Omental fat pad (tissue), 4 donors: ENCODE measurements at places on chromosomes 11 and 22.

DNA sequence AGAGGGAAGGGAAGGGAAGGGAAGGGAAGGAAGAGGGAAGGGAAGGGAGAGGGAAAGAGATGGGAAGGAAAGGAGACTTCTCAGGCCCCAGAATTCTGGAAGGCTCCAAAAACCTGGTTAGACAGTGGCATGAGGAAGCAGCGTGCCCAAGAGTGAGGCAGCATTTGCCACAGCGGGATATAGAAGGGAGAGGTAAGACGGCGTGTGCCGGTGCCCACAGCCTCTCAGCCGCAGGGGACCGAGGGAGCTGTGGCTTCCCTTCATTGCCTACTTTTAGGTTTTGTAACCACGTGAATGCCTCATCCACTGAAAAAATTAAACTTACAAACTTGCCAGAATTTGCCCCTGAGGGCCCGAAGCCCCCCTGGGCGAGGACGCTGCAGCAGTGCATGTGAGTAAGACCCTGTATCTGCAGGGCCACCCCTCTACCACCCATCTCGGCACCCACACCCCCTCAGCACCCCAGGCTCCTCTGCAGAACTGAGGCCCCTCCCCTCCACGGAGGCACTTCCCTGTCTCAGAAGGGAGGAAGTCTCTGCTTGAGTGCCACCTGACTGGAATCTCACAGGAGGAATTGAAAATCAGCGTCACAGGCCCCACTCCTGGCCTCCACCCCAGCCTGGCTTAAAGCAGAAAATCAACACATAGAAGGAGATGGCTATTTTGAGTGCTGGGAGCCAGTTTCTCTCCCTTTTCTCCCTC lies 58.1 kb downstream of the LINC01488 start:
- DNase-seq: no peak

GRCh38 chr22:47678048-47678447 lies 915.6 kb downstream of the TBC1D22A start:
- no peak for DNase-seq

GRCh38 chr11:123653827-123654565 lies 428 bp downstream of the SCN3B start:
- no peak for DNase-seq

GRCh38 chr11:70660059-70660888 lies 261.9 kb downstream of the CTTN start:
- no peak for DNase-seq

- no peak for DNase-seq
Observed at GRCh38 chr22:44928136-44928463, 81.7 kb downstream of the PHF21B start.

DNA sequence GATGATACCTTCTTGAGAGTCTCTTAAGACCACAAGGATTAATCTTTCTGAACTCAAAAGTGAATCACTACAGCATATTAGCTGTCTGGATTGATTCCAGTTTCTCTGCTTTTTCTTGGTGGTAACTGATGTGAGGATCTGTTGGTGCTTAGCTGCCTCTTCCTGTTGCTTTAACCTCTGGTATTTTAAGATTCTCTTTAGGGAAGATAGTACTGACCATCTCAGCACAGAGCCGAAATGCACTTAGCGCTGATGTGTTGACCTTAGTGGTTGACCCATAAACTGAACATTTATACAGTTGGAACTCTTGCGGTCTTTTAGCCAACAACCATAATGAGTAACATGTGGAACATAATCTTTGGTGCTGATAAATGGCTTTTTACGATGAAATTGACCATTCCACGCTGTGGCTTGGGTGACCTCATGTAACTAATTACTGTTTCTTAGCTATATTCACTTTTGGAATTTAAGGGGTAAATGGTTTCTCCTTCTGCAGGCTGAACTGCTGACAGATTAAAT lies 33.7 kb downstream of the APLP2 start:
- no peak for DNase-seq

GRCh38 chr22:30770716-30771115 lies 76.0 kb downstream of the OSBP2 start:
- no peak for DNase-seq

- no peak for DNase-seq
Observed at GRCh38 chr11:107183953-107184352, 165.7 kb upstream of the GUCY1A2 start.

- no peak for DNase-seq
Observed at GRCh38 chr11:58780578-58780977, 48.8 kb upstream of the GLYAT start.

DNA sequence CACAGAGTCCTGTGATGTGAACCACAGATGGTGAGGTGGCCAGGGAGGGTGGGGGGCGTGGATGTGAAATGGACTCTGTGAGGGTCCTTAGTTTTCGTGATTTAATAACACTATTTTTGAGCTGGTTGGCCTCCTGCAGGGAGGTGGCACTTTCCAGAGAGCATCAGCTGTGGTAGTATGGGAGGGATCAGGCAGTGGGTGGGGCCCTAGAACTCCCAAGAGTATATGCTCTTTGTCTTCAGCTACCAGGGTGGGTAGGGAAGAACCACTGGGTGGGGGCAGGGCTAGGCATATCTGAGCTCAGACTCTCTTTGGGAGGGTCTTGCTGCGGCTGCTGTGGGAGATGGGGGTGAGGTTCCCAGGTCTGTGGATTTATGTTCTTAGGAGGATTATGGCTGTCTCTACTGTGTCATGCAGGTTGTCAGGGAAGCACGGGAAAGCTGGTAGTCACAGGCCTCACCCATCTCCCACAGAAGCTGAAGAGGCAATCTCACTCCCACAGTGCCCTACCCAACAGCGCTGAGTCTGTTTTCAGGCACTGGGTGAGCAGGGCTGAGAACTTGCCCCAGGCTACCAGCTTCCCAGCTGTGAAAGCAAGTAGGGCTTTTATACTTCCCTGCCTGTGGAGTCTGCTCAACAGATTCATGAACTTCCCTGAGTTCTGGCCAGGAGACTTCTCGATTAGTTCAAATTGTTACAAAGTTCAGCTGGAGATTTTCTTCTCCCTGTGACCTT lies 47.9 kb upstream of the SNX19 start:
- no peak for DNase-seq

GRCh38 chr11:17208257-17208999 lies 642 bp upstream of the PIK3C2A start:
- peak; percentile 29 for DNase-seq

GRCh38 chr11:80194625-80195024 lies 753.8 kb upstream of the TENM4 start:
- DNase-seq: no peak

- DNase-seq: no peak
Observed at GRCh38 chr22:44179196-44179988, 1.3 kb upstream of the PARVG start.

DNA sequence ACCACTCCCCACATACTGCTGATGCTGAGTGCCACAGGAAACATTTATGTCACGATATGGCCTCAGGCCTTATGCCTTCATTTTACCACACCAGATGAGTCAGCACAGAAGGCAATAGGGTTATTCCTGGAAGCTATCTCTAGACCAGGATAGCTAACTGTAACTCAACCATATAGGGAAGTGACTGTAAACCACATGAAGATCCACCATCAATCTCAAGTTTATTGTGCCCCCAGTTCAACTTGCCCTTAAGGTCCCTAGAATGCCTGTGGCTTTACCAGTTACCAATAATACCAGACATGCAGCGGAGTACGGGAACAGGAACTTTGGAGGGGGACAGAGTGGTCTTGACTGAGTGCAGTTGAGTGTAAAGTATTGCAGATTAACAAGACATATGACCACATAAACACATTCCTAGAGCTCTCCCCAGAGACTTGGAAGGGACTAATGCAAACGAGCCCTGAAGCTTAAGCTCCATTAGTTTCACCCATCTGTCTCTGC lies 180.9 kb downstream of the KIF18A start:
- DNase-seq: no peak

- DNase-seq: no peak
Observed at GRCh38 chr11:94181943-94182342, 53.3 kb downstream of the PANX1 start.

DNA sequence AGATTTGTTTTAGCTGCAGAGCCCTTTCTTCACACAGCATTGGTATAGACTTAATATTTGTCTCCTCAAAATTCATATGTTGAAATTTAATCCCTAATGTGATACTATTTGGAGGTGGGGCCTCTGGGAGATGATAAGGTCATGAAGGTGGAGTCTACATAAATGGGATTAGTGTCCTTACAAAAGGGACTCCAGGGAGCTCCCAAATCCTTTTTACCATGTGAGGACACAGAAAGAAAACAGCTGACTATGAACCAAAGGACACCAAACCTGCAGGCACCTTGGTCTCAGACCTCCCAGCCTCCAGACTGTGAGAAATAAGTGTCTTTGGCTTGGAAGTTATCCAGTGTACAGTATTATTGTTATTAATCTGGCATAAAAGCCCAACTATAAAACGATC lies 10.2 kb downstream of the SLC35F2 start:
- no peak for DNase-seq

DNA sequence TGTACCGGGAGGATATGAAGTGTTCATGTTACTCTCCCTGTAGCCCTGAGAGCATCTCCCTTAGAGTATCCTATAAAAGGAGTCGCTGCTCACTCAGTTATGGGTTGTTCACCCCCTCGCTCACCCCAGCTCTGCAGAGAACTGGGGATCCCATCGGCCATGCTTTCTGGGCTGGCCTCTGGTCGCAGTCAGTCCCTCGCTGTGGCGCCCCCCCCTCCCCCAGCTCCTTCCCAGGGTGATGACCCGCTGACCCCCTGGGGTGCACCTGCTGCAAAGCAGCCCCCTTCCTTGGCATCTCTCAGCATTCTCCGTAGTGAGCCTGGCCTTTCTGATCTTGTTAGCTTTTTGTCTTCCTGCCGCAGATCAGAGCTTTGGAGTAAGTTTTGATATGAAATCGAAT lies 10.3 kb upstream of the PARVG start:
- DNase-seq: no peak

DNA sequence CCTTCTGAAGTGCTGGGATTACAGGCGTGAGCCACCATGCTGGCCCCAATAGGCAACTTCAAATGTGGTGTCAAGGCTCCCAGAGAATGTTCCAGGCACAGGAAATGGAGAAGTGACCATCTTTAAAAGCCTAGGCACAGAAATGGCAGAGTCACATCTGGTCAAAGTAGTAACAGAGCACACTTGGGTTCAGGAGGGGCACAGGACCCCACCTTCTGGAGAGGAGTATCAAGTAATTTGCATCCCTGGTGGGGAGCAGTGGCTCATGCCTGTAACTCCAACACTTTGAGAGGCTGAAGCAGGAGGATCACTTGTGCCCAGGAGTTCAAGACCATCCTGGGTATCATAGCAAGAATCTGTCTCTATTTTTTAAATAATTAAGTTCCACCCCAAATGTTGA lies 29.2 kb downstream of the SERHL2 start:
- no peak for DNase-seq

DNA sequence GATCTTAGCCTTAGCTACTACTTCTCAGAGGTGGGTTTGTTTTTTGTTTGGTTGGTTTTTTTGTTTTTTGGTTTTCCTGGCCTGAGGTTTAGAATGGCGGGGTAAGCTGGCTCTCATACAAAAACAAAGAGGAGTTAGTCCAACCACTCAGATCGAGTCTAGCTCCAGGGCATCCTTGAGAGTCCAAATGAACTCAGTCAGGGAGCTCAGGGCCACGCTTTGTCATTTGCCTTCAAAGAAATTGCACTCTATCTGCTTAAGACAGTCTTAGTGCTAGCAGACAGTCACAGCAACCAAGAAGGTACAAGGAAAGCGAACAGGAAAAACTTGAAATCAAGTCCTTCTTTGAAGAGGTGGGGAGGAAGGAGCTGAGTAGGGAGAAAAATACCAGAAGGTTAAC lies 11.1 kb downstream of the C11orf42 start:
- no peak for DNase-seq

- no peak for DNase-seq
Observed at GRCh38 chr11:124479561-124479960, 34.1 kb upstream of the OR8B8 start.

- no peak for DNase-seq
Observed at GRCh38 chr11:82889133-82890001, 10.9 kb downstream of the PRCP start.

DNA sequence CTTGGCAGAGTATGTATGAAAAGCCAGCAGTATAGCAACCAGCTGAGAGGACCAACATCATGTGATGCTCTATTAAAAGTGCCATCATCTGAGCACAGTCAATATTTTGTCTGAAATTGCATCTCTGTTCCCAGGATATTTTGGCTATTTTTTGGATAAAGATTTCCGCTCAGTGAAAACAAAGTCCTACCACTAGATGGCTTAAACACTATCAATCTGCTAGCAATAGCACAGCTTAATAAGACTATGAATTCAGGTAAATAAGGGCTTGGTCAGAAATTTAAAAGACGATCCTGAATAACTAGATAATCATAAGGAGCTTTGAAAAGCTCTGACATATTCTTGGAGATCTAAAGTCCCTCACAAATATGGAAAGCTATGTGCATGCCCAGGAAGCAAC lies 74.4 kb downstream of the MS4A13 start:
- DNase-seq: no peak

DNA sequence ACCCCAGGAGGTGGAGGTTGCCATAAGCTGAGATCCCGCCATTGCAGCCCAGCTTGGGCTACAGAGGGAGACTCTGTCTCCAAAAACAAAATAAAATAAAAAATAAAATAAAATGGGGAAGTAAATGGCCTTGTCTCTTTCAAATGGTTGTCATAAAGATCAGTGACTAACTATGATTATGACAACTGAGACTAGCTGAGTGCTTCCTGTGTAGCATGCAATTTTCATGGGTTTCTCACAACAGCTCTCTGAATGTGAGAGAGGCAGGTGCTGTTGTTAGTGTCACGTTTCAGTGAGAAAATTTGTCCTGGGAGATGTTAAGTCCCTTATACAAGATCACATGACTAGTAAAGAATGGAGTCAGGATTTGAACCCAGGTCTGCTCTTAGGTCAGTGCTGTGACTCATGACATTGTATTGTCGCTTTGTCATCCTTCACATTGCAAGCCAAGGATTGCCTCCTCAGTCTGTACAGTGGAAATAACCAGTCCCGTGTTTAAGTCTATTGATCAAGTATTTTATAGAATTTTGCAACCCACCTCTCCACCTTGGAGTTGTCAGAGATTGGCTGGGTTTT lies 163.3 kb upstream of the CCDC90B start:
- no peak for DNase-seq

GRCh38 chr11:18668131-18668530 lies 30.4 kb upstream of the TMEM86A start:
- DNase-seq: no peak

DNA sequence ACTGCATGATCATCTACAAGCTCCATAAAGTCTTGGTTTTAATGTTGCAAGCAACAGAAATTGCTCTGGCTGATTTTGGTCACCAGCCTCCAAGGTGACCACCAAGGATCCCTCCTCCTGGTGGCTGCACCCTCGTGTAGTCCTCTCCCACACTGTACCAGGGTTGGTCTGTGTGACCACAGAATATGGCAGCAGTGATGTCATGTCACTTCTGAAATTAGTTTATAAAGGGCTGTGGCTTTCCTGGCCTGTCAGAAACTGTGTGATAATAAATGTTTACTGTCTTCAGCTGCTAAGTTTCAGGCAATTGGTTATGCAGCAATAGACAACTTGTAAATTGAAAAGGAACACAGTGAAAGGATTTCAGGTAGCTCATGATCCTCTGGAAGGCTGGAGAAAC lies 5.3 kb upstream of the PRDM11 start:
- DNase-seq: no peak

GRCh38 chr11:119795690-119796089 lies 66.7 kb upstream of the NECTIN1 start:
- DNase-seq: no peak
